Mucosa of descending colon (tissue), 3 donors: ENCODE measurements at places on chromosomes 6 and 20. TPM values are rescaled to one million over a fixed set of nuclear protein-coding genes. Genes with fewer than 3 reads are reported as not detected.

Gene PACRG
- total RNA-seq, result 1.5 TPM

DNA sequence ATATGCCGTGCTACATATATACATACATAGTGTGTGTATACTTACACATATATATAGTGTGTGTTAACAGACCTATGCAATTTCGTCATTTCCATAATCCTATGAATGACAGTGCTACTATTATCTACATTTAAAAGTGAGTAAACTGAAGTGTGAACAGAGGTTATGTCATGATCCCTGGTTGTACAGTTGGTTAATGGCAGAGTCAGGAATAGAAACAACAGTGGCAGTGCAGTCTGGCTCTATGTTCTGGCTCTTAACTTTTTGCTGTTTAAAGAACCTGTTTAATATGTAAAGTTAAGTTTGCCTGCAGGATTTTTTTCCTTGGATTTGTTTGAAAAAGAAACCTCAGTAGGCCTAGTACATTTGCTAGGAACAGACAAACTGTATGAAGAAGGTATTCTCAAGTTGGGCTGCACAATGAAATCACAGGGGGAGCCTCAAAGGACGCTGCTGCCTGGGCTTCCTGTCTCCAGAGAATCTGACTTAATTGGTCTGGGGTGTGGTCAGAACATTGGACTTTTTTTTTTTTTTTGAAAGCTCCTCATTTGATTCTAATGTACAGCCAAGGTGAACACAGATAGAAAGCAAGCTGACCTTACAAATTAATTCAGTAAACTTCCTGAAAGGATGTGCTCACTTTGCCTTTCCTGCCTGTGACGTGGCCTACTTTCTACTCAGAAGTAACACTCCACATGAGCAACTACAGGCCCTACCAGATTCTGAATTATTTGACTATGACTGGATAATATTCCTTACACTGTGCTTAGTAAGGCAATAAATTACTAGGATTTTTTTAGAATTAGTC, 29.4 kb downstream of the PLCB1 start:
- DNase-seq, result no peak

Gene SOBP
- 2.5 TPM for total RNA-seq

DNA sequence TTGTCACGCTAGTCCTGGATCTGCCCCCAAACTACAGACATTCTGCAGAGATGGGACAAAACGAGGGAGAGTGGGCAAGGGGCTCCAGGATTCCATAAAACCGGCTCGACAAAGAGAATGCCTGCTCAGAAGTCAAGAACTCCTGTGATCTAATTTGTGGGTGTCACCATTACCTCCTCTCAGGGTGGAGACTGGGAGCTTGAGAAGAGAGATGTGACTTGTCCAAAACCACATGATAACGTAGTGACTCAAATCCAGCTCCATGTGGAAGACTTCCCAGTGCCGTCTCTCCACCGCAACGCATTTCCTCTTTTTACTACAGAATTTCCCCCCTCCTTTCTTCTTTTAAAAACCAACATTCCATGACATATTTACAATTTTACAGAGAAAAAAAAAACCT, 44.3 kb downstream of the TRERF1 start:
- no peak for DNase-seq

DNA sequence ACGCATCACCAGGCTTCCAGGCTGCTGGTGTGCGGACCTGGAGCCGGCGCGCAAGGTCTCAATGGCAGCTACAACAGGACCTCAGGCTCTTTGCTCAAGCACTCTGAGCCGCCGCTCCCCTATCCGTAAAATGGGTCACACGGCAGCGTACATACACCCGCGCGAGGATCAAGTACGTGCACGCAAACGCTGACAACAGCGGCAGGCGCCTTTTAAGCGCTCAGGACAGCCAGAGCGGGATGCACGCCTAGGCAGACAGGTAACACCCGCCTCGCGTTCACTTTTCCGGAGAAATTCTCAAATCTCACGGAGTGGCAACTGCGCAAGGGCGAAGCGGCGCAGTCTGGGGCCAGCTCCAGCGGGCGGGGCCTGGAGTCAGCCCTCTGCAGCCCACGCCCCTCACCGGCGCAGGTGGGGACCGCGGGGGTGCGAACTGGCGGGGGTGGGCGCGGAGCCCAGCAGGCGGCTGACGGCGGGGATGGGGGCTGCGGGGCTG, 535 bp downstream of the EXOC2 start:
- peak; percentile 72 for DNase-seq

DNA sequence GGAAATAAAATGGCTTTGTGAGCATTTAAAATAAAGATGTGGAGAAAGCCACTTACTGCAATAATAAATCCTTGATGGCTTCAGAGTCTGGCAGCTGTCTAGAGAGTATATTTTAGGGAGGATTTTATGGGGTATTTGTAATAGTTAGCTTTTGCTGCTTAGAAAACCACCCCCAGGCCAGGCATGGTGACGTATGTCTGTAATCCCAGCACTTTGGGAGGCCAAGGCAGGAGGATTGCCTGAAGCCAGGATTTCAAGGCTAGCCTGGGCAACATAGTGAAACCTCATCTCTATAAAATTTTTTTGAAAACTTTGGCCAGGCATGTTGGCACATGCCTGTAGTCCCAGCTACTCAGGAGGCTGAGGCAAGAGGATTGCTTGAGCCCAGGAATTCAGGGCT, 63.8 kb downstream of the ISM1 start:
- no peak for DNase-seq

Gene CNKSR3
- total RNA-seq, result 33.6 TPM

Gene TBC1D32
- 8.6 TPM for total RNA-seq

GRCh38 chr20:62522748-62523396, 47.1 kb upstream of the GATA5 start:
- no peak for DNase-seq

Gene SLC25A27
- total RNA-seq, result 19.4 TPM
